ENCODE measurements at places on chromosomes 12 and 14.

- peak; percentile 34 for DNase-seq
Measured at GRCh38 chr12:95976416-95976832, 19.7 kb downstream of the HAL start.

DNA sequence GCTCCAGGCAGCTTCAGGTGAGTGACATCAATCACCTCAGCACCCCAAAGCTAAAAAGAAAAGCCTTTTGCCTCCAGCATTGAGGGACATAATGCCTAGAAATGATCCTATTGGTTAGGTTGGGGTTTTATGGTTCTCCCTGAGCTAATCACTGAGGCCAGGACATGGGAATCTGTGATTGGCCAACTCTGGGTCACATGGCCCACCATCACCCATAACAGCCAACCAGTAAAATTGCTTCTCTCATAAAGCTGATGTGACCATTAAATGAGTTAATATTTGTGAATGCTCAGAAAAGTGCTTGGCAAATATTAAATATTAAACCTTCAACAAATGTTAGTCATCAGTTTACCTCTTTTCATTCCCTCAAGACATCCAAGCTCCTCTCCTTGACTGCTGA, 60.2 kb downstream of the TBX3 start:
- no peak for DNase-seq

- DNase-seq = peak; percentile 15
Measured at GRCh38 chr12:100793182-100793581, 1.4 kb upstream of the ANO4 start.

- no peak for DNase-seq
Measured at GRCh38 chr12:64526859-64527258, 74.9 kb downstream of the TBK1 start.

GRCh38 chr12:70883855-70884254, 36.7 kb downstream of the PTPRR start:
- DNase-seq = no peak

DNA sequence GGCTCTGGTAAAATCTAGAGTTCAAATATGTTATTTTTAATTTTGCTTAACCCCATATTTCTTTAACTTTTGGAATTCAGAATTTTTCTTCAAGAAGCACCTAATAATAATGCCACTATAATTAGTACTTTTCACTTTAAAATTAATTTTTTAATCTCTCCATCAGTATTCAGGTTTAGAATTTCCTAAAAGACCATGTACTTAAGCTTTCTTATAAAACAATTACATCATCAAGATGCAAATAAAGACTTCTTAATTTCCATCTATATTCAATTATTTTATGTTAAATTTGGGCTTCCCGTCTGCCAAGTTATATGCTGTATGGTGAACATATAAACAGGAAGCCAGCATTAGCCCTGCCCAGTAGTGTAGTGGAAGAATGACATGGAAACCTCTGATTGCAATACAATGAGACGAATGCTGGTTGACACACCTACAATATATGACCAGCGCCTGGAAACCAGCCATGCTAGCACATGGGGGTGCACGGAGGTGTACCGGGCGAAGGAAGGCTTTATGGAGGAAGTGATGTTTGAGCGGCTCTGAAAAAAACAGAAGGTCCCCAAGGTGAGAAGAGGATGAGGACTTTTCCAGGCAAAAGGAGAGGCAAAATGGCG, 82.2 kb downstream of the LLPH start:
- DNase-seq = no peak

DNA sequence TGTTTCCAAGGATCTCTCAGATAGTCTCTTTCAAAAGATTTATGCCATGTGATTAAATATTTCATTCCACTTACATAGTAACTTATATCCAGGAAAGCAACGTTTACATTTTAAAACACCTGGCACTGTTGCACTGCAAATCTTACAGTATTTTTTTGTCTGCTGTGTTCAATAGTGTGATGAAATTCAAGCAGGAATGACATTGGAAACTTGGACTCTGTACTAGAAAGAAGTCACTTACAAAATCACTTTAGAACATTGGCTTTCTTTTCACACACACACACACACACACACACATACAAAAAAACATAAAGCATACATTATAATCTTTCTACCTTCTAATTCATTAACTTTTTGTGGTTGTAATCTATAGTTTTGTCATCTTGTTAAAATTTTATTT, 66.2 kb upstream of the USP15 start:
- no peak for DNase-seq

- DNase-seq = no peak
Measured at GRCh38 chr12:101567918-101568317, 26.9 kb upstream of the MYBPC1 start.

- DNase-seq = no peak
Measured at GRCh38 chr12:97967831-97968230, 505.2 kb downstream of the RMST start.

DNA sequence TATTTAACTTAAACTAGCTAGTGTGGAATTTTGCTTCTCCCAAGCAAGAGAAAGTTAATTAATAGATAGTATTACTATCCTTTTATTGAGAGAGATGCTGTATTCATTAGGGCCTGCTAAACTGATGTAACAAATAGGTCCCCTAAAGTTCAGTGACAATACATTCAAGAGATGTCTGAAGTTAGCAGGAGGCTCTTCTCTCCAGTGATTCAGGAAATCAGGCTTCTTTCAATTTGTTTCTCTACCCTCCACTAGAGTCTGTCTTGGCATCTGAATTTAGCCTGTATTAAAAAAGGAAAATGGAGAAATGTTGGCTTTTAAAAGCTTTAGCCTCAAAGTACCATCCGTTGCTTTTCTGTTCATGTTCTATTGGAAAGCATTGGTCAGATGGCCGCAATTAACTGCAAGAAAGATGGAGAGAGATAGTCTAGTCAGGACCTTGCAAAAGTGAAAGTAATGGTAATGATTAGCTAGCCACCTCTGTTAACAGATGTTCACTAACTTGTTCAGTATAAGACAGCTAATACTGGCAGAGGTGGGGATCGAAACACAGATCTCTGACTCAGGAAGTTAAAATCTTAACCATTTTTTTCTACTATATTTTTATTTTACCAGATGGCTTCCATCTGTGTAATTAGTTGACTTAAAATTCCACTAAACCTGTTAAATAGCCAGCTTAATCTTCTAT, 786.8 kb downstream of the TMTC2 start:
- DNase-seq = no peak

- DNase-seq = no peak
Measured at GRCh38 chr12:12717586-12718380, 615 bp downstream of the CDKN1B start.

DNA sequence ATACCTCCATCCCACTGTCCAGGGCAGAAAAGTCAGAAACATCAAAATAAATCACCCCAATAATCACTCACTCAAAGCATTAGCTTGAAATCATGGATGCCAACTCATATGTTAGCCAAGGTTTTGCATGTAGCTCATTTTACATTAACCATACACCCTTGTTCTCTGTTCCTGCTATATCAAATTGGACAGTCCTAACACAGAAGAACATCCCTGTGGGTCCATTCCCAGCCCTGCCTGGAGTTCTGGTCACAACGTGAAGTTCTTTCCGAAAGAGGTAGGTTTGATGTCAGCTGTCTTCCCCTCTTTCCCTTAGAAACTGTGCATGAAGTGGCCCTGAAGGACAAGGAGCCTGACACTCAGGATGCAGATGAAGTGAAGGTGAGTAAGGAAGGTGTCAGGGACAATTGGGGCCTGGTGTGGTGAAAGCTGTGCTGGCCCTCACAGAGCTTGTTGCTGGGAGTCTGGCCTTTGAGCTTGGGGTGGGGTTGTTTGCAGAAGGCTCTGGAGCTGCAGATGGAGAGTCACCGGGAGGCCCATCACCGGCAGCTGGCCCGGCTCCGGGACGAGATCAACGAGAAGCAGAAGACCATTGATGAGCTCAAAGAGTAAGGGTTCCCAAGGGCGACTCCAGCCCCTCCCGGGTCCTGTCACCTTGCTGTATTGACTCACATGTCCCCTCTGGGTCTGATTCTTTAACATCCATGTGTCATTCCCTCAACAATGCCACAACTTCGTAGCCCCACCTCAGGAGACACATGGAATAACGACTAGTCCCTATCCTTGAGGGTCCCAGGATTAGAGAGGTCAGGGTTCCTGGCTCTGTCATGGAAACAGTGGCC, 15.0 kb upstream of the PIP4K2C start:
- no peak for DNase-seq

- peak; percentile 42 for DNase-seq
Measured at GRCh38 chr12:94140556-94140955, 7.8 kb upstream of the PLXNC1 start.

DNA sequence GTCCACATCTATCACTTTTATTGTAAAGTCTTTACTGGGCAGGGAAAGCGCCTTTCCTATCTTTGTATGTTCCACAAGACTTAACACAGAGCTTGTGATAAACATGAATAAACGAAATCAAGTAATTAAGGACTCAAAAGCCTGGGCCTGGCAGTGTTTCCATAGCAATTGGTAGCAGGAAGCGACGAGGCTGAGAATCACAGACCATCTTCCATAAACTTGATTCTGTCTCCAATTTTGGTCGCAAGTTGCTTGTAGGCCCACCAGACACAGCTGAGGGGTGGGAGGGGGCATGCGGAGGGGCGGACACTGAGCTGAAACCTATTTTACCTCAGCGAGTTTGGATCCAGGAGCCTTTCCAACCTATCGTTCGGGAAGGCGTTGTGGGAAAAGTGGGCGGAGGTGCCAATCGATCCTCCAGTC, 302 bp downstream of the CCDC38 start:
- no peak for DNase-seq

DNA sequence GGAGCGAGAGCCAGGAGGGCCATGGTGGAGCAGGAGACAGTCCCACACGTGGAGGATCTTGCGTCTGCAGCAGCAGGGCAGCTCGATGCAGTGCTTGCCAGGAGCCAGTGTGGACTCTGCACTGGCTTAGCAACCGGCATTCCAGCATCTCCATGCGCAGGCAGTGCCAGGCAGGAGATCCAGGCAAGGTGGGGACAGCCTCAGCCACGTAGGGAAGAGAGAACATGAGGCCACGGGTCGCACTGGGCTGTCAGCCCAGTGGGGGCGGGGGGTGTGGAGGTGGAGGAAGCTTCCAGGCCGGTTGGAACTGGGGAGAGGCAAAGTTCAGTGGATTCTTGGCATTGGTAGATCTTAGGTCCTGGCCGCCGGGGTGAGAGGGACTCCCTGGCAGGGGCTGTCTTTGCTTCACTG, 121.0 kb upstream of the EVL start:
- no peak for DNase-seq

DNA sequence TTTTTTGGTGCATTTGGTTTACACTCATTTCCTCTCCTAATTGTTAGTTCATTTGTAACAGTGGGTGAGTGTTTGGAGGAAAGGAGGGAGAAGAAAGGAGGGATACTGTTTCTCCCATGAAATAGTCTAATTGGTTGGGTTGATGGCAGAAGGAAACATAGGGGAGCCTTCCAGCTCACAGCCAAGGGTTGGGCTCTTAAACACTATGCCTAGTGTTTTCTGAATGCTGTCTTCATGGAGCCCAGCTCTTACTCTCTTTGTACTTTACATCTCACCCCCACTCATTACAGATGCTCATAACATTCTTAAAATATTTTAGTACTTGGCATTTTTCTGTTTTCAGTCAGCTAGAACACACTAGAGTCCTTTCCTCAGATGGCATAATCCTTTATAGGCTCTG, 38.2 kb downstream of the BAZ2A start:
- DNase-seq = no peak

GRCh38 chr12:13268581-13268980, 72.1 kb downstream of the EMP1 start:
- DNase-seq = no peak

DNA sequence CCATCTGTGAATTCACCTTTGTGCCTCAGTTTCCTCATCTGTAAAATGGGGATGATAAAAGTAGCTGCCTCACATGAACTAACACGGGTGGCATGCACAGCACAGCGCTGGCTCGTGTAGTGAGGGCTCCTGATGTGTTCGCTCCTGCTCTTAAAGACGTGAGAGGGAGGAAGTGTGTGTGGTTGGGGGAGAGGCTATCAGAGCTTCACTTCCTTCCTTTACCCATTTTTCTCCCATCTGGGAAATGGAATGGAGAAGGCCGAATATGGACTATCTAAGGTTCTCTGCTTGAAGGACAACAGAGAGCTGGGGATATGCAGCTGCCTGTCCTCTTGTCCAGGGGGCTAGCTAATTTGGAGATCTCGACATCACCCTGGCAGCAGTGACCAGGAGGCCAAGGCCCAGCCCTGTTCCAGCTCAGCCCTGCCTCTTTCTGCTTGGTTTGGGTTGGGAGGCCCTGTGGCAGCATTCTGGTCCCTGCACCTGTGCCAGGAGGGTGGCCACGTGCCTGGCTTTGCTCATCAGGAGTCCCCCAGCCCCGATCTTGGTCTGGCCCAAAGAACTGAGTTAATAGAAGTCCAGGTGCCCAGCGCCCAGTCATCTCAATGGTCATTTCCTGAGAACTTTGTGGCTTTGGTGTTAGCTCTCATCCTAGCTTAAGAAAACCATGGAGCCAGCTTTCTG, 44.5 kb upstream of the ESRRB start:
- no peak for DNase-seq

GRCh38 chr12:15797818-15798217, 8.6 kb upstream of the EPS8 start:
- no peak for DNase-seq
